Choroid plexus epithelial cell (primary cell): ENCODE measurements at places on chromosomes 11 and 22.

- DNase-seq, result no peak
These were observed 32.6 kb upstream of the PRDM11 start for GRCh38 chr11:45113807-45114206.

DNA sequence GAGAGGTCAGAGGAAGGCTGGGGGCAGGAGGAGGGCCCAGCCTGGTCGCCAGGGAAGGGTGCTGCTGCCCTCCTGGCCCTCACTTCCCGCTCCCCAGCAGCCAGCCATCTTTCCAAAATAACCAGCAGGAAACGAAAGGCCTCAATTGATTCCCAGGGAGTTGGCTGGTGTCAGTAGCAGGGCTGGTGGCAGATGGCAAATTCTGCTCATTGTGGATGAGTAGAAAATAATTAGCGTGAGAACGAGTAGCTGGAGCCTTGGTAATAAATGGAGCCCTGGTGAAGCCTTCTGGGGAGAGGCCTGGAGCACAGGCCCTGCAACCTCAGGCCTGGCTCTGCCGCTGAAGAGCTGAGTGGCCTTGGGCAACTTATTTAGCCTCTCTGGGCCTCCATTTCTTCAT, 31.3 kb downstream of the DAGLA start:
- DNase-seq, result no peak

DNA sequence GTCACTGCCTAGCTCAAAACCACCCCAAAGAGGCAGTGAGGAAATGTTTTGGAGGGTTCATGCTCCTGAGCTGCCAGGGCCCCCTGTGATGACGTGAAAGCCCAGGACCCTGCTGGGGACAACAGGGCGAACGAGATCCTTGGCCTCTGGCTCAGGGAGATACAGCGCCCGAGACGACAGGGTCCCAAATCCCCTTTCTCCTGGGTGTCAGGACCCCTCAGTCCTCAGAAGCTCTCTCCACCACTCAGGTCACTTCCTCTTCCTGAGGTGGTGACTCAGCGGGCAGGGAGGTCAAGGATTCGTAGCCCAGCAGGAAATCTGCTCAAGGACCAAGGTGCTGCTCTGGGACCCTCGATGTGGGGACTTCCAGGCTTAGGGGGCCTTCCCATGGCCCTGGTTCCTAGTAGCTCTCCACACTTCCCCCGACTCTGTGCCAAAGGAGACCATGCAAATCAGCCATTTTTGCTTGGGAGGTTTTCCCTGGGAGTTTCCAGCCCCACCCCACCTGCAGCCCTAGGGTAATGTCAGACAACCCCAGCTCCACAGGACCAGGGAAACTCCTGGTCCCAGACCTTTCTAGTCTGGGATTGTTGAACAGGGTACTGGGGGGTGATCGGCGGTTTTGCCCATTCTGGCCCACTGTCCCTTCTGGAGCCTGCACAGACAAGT, 12.8 kb downstream of the BCL9L start:
- DNase-seq, result no peak

- no peak for DNase-seq
These were observed 586 bp downstream of the LRP5 start for GRCh38 chr11:68312780-68313573.

DNA sequence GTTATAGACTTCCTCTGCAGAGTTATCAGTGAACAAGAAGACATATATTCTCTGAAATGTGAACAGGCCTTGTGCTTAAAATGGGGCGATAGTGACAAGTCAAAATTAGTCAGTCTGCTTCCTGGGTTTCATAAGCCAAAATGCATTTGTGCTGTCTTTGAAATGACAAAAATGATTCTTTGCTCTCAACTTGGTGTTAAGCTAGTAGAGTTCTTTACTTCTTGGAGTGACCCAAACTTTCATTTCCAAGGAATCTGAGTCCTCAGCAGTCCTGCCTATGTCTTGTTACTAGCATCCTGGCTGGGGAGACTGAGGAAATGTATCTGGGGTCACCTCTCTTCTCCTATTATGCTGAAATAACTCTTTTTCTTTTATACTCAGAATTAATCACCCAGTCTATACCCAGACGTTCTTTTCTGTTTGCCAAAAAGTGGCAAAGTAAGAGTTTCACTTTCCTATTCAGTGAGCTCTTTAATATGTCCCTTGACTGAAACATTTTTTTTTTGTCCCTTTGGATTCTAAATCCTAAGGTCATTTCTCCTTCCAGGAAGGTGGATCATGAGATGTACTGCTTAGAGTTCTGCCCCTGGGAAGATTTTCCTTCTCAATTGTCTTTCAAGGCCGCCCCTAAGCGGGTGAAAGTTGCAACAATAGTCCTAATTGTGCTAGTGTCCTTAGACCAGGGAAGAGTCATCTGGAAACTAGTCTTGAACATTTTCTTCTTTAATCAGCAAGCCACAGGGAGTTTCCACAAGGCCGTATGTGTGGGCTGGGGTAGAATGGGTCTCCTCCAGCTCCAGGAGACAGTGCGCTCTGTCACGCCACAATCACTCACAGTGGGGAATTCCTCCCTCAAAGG, 53.0 kb upstream of the RDX start:
- no peak for DNase-seq

DNA sequence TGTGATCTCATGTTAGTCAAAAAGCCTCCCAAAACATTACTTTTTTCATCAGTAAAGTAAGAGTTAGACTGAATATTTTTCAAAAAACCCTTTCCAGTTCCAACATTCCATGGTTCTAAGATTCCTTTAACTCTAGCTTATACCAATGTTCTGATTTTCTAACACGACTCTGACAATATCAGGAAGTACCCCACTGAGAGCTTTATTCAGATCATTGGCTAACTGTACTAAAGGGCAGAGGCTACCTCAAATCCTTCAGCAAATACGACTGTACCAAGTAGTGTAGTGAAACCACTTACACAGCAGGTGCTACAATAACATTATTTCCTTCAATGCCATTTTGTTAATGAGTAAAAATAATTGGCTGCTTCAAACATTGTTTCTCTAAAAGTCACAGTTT, 213.4 kb upstream of the PITPNB start:
- DNase-seq, result peak; percentile 77

GRCh38 chr22:46002757-46003270, 25.9 kb upstream of the WNT7B start:
- DNase-seq, result no peak

DNA sequence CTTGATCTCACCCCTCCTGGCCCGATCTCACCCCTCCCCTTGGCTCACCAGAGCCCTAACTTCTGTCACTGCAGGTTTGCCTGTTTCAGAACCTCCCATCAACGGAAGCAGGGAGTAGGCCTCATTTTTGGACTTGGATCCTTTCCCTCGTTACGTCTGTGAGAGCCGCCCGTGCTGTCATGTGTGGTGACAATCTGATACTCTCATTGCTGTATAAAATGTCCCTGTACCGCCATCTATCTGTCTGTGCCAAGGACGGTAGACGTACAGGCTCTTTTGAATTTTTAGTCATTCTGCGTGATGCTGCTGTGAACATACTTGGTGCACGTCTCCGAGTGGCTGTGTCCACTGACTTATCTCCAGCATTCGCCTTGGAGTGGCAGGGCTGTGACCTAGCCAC, 1163.1 kb downstream of the BRD1 start:
- DNase-seq, result no peak

DNA sequence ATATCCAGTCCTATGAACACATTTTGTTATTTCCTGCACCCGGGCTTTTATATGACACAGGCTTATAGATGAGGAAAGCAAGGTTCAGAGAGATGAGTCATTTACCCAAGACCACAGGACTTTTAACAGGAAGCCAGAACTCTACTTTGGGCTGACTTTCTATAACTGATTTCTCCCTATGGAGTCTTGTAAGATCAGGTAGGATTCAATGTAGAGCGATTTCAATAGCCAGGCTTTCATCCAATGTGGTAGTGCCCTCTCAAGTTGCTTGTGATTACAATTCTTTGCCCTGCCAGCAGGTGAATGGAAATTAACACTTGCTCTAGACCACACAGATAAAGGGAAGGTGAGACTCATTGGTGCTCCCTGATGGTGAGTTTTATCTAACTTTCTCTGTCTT, 378.3 kb downstream of the INSC start:
- no peak for DNase-seq

DNA sequence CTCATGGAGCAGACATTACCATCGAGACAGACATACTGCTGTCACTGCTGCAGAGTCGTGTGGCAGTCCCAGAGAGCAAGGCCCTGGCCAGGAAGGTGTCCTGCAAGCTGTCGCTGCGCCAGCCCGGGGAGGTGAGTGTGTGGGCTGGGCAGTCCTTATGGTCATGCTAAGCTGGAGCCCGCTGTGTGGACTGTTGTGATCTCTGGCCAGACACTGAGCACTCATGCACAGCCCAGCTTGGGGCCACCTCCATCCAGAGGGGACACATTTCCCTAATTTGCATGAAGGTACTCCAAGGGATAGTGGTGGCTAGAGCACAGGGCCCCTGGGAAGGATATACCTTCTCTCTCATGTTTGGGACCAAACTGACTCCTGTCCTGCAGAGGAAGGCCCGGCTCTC, 9.6 kb downstream of the ANKK1 start:
- no peak for DNase-seq

DNA sequence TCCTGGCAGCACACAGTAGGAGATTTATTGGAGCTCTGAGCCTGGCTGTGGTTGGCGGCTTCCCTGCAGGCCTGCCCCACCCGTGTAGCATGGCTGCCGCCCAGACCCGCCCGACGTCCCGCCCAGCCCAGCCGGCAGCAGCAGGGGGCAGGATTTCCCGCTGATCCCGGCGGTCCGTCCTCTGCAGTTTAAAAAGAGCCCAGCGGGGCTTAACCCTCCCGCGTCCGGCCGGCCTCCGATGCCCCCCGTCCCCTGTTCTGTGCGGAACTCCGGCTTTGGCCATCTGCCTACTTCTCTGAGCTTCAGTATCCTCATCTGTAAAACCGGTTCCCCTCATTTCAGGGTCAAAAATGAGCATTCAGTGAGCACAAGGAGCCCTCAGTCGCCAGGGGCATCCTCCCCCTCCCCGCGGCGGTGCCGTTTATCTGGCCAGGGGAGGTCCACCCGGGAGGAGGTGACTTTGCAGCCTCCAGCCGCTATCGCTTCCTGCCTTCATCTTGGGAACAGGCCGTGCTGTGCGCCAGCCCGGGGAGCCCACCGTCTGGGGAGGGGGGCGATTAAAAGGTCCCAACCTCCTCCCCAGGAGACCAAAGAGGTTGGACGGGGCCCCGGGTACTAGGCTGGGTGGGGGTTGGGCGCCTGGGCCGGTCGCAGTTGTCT, at the start of gene GAS2L1:
GAS2L1 (plus strand) TSS at position 476 of the 660 bp plus-strand sequence. CDS start 1,456 bp downstream, outside the sequence.
- peak; percentile 89 for DNase-seq

DNA sequence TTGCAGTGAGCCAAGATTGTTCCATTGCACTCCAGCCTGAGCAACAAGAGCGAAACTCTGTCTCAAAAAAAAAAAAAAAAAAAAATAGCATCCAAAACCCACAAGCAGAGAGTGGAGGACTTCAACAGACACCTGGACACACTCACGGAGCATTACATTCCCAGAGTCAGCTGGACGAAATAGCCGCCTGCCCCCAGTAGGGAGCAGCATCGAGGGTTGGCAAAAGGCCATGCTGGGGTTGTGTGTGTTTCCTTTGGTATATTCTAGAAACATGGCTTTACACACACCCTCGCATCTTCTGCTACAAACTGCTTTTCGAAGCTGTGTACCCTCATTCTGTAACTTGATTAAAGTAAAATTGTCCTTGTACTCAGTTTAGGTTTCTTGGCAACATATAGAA, 5.3 kb downstream of the ADA2 start:
- DNase-seq, result peak; percentile 75

DNA sequence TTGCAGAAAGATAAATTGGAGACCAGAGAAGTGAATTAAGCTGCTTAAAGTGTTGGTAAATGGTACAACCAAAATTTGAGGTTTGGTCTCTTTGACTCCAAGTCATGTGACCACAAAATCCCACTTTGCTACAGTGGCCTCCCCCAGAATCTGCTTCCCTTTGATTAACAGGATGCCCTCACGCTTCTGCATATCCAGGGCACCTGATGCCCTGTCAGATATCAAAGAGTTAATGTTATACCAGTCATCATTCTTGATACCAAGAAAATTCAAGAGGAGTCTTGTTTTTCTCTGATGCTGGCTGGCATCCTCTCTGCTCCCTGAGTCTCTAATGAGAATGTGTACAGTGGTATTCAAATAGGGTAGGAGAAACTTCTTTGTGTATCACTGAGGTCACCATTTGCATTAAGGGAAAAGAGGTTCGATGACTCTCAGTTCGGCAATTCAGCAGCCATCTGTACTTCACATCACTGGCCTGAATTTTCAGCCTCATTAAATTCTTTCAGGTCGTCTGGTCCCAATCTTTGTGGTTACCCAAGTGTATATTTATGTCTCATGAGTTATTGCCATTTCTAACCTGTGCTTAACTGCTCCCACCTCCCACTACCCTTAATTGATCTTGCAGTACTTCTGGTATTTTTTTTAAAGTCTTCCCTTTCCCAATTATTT, 73.9 kb downstream of the BDNF start:
- DNase-seq, result no peak

DNA sequence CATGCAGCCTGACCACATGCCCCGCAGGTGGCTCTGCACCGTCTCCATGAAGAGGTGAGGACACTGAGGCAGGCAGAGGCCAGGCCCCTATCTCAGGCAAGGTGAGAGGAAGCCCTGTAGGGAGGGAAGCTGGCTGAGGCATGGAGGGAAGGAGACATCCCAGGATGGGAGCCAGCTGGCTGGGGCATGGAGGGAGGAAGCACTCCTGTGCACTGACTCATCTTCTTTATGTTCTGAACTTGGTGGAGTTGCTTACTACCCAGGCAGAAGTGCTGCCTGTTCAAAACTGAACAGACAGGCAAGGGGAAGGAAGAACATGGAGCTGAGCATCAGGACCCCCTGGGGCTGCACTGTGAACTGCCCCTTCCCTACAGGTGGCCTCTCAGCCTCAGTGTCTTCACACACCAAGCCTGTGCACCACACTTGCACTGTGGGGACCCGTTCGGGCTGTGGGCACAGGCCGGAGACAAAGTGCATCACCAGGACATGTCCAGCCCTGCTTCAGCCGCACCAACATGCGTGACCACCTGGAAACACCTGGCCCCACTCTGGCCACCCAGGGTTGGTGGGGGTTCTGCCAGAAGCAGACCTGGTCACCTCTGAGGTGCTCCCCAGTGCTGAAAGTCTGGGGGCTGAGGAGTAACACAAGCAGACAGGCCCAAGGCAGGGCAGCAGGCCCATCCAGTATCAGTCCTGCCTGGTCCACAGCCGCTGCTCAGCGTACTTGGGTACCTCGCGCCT, 55.5 kb downstream of the DGCR2 start:
- DNase-seq, result peak; percentile 76

DNA sequence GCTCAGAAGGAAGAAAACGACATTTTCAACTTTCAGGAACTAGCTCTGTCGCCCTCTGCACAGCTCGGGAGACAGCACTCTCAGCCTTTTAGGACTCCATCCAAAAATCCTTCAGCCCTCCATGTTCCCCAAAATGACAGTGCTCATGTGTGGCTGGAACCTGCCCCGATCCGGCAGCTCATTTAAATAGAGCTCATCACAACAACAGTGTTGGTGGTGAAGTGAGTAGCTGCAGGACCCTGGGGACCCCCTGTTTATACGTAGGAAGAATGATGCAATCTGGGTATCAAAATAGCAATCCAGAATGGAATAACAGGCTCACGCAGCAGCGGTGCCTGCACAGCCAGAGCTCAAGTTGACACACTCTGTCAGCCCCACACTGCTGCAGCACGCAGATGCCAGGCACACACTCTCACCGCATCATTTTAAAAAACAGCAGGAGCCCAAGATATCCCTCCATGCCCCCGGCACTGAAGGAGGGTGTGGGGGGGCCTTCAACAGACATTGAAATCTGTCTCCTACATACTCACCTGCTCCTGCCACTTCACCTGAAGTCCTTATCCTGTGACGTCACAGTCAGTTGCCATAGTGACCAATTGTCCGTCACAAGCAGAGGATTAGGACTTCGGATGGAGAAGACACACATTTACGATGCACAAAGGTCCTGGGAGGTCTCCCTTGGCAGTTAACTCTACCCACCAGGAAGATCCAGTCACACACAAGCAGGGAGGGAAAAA, 24.0 kb downstream of the TRIM66 start:
- peak; percentile 42 for DNase-seq

- no peak for DNase-seq
These were observed 15.5 kb downstream of the KIAA0930 start for GRCh38 chr22:45224988-45225731.
